ENCODE measurements at places on chromosomes 5 and 9. TPM values are rescaled to one million over a fixed set of nuclear protein-coding genes. Genes with fewer than 3 reads are reported as not detected.

Gene CCDC180
- 1.2 TPM for total RNA-seq

- no peak for DNase-seq
Observed at GRCh38 chr5:44681906-44682305, 126.8 kb upstream of the MRPS30 start.

- DNase-seq: no peak
Observed at GRCh38 chr5:120895660-120896059, 431.6 kb downstream of the PRR16 start.

- DNase-seq: no peak
Observed at GRCh38 chr5:89948977-89949376, 460.6 kb downstream of the CETN3 start.

- no peak for DNase-seq
Observed at GRCh38 chr5:61802456-61802855, 470.4 kb downstream of the ZSWIM6 start.

DNA sequence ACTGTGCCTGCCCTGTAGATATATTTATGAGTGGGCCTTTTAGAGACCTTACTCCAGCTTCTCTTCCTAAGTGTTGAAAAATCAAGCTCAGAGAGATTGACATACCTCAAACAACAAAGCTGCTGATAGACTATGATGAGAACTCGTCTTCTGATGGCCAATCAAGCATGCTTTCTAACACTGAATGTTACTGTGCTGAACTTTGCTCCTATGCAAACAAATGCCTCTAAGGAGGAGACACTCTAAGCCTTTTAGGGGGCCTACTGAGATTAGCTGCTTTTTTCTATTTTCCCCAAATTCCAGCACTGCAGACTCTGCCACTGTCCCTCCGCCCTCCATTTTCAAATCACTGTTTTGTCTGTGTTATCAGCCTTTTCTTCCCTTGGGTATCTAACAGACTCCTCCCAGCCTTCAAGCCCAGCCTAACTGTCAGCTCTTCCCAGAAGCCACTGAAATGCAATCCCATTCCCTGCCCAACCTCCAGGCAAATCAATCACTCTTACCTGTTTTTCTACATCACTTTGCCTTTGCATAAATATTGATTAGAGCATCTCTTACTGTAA lies 39.5 kb downstream of the TXNDC8 start:
- no peak for DNase-seq
